ENCODE measurements at places on chromosomes 12 and 14.

GRCh38 chr14:29351996-29352705 is 575.5 kb downstream of the PRKD1 start:
- DNase-seq, result no peak

DNA sequence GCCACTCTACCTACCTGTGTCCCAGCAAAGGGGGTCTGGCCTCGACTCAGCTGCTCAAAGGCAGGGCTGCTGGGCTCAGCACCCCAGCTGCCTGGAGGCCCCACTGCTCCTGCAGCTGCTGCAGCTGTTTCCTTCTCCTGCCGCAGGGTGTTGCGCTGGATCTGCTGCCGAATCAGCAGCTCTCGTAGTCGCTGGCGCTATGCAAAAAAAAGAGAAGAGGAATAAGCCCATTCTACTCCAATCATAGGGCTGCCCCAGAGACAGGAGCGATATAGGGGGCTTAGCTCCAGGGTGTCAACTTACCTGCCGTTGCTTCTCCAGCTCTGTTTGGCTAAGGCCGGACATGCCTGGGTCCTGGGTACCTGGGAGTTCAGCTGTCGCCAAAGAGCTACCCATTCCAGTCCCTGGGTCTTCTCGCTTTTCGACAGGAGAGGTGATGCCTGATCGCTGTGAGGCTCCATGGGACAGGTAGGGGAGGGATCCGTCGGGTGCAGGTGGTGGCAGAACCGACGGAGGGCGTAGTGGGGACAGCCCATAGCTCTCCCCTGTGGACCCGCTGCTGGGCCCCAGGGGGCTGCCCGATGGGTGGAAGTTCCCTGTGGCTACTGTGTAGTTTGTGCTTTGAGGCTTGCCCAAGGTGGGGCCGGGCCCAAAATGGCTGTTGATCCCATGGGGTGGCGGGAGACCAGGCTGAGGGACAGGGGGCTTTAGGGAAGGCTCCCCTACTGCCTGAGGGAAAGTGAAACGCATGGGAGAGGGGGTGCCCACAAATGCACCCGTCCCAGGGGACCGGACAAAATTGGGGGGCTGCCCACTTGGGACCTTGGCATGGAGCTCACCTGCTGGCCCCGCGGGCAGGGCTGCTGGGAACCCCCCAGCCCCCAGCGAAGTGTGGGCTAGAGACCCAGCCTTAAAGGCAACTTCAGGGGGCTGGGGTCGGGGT is 20.9 kb downstream of the KMT2D start:
- no peak for DNase-seq

- no peak for DNase-seq
Measured at GRCh38 chr14:20559461-20559904, 1.4 kb downstream of the RNASE9 start.

GRCh38 chr12:112597986-112598385 is 179.2 kb downstream of the PTPN11 start:
- no peak for DNase-seq
